ENCODE measurements at places on chromosomes 4 and X.

GRCh38 chr4:61545902-61546480, 345.9 kb downstream of the ADGRL3 start:
- no peak for DNase-seq

- DNase-seq = no peak
These were observed 41.1 kb upstream of the PPARGC1A start for GRCh38 chr4:23930750-23931488.

DNA sequence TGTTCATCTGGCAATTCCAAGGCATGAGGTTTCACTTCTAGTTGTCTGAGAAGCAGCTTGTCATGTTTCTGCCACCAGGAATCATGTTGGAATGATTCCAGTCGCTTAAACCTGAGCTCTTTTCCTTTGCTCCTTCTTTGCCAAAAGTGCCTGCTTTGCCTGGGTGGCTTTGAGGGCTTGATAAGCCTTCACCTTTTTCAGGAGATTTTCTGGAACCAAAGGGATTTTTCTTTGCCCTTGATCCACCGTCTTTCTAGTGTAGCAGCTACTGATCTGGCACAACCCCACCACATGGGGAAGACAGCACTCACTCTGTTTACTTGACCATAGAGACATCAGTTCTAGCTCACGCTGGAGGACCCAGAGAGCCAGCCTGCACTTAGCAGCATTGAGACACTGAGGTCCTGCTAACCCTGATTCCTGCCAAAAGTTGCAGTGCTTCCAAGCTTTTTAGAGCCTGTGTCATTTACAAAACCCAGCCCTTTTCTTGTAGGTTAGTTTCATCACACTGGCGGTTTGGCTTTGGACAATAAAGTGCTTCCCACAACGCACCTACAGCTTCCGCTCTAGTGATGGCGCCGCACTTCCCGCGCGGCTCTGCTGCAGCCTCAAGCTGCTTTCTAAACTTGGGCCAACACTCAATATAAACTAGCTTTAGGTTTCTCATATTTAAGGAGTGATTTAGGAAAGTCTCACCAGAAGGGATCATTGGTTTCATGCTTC, 7.3 kb upstream of the CCNI start:
- DNase-seq = no peak

- no peak for DNase-seq
These were observed 4.5 kb upstream of the RHOH start for GRCh38 chr4:40192114-40193015.

- DNase-seq = no peak
These were observed 322.2 kb downstream of the IQCM start for GRCh38 chr4:149493492-149493891.
